ENCODE measurements at places on chromosomes 6 and 20.

DNA sequence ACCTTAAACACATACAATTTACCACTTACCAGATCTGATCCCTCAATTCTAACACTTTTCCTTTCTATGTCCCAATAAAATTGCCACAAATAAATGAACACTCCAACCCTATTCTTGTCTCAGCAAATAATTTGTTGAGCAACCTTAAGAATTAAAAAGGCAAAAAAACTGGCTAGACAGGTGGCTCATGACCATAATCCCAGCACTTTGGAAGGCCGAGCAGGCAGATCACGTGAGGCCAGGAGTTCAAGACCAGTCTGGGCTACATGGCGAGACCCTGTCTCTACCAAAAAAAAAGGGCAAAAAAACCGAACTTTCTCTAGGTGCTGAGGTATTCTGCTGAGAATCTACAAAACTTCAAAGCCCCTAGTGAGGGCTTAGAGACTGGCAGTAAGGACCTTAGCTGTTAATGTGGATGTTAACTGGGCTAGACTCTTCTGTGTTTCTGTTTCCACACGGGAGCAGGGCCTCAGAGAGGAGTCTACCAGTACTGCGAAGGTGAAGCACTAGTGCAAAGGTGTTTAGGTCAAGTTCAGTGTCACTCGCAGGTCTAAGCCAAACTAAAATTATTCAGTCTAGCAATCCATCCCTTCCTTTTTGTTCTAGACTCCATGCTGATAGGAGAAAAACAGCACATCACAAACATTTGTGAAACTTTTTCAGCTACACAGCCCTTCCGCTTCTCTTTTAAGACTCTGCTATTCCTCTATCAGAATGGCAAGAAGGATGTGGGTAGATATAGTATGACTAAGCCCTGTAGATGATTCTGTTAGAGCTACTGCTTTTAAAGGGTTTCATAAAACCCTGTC, 2.6 kb downstream of the FASTKD5 start:
- DNase-seq = peak; percentile 14

DNA sequence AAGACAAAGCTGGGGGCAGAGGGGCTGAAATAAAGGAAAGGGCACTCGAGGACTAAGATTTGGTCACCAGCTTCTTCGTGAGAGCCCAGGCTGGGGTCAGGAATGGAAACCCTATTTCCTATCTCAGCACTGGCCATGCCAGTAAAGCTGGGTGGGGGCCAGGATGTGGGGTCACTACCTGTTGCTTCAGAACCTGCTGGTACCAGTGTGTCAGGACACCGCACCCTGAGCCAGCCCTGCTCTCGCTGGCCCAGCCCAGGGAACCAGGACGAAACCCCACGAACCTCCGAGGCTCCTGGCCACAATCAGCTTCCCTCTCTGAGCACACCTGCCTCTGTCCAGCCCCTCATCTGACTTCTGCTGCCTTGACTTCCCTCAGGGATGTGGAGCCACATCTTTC, 2.1 kb downstream of the CDSN start:
- no peak for DNase-seq

GRCh38 chr6:97705568-97705967, 422.6 kb upstream of the MMS22L start:
- DNase-seq = no peak

GRCh38 chr20:37464611-37465010, 56.4 kb upstream of the NNAT start:
- DNase-seq = no peak

DNA sequence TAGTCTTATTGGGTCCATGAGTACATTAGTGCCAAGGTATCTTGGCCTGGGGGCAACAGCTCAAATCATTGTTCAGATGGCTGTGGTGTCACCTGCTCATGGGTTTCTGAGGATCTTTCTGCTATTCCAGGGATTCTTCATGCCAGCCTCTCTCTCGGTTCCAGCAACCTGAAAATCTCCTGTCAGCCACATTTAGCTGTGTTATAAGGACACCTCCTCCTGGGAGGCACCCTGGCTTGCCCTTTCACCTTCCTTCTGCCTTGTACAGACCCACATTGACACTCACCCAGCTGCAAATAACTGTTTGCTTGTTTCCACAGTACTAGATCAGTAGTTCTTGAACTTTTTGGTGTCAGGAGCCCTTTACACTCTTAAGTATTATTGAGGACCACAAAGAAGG, 159.9 kb downstream of the GRM4 start:
- no peak for DNase-seq

GRCh38 chr6:37308069-37308815, 45.5 kb upstream of the RNF8 start:
- peak; percentile 78 for DNase-seq

DNA sequence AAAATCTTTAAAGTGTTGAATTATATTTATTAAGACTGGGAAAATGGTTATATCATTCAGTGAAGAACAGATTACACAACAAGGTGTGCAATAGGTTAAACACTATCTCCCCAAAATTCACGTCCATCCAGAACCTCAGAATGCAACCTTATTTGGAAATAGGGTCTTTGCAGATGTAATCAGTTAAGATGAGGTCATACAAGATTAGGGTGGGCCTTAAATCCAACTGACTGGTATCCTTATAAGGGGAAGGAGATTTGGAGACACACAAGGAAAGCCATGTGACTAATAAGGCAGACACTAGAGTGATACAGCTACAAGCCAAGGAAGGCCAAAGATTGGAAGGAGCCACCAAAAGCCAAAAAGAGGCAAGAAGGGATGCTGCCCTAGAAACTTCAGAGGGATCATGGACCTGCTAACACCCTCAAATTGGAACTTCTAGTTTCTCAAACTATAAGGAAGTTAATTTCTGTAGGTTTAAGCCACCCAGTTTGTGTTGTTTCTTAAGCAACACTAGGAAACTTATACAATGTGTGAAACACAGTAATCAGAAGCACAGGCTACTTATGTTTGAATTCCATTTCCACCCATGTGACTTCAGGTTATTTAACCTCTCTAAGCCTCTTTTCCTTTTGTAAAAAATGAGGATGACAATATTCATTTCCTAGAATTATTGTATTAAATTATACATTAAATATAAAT, 16.9 kb downstream of the ILRUN start:
- peak; percentile 58 for DNase-seq

DNA sequence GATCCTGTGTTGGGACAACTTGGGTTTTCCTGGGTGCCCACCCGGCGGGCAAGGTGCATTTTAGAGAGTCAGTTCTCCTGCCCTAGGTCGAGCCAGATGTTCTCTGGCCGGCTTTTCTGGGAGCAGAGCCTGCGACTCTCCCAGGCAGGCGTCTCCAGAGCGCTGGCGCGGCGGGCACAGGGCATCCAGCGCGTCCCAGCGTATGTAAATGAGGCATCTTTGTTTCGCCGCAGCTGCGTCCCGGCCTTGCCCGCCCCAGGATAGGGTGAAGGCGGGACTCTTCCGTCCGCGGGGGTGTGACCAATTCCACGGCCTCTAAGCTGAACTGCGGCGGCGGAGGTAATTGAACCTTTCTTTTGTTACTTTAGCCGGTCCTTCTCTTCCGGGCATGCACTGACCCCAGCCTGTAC, 9.1 kb downstream of the GRIK2 start:
- no peak for DNase-seq

DNA sequence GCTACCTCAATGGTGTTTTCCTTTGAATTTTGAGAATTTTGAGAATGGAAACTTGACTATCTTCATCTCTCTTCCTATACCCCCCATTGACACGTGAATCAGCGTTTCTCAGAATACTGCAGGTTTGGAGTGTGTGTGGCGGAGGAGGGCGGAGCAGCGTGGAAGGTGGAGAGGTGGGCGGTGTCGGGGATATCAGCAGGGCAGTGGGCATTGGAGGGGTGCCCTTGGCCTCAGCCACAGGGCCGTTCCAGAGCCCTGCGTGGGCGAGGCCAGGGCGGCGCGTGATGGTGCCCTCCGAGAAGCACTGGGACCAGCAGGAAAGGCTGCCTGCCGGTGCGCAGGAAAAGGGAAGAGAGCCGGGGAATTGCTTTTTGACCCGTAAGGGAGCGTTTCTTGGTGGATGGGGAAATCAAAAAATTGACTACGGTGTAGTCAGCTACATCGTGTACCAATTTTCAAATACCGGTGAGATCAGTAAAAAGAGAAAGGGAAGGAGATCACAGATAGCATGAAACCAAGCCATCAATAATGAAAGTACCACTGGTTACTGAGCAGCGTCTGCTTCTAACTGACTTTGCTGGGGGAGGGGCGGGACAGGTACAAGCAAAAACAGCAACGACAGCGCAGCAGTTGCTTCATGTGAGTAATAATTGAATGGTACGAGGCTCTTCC, 82.7 kb upstream of the DUSP22 start:
- DNase-seq = no peak

DNA sequence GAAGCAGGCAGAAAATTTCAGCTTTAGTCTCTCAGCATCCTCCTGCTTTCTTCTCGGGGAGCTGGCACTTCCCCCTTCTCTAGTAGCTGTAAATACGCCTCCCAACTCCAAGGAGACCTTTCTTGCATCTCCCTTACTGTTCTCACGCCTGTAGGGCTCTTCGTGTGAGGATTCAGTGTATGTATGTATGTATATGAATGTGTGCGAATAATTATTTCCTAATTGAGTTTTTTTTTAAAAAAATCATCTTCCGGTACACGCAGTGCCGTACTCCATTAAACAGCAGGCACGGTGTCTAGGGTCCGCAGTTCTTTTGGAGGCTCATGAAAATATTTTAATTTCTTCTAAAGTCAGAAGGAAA, 85.4 kb downstream of the HFE start:
- DNase-seq = peak; percentile 54

GRCh38 chr6:40479706-40480105, 107.5 kb downstream of the LRFN2 start:
- no peak for DNase-seq

DNA sequence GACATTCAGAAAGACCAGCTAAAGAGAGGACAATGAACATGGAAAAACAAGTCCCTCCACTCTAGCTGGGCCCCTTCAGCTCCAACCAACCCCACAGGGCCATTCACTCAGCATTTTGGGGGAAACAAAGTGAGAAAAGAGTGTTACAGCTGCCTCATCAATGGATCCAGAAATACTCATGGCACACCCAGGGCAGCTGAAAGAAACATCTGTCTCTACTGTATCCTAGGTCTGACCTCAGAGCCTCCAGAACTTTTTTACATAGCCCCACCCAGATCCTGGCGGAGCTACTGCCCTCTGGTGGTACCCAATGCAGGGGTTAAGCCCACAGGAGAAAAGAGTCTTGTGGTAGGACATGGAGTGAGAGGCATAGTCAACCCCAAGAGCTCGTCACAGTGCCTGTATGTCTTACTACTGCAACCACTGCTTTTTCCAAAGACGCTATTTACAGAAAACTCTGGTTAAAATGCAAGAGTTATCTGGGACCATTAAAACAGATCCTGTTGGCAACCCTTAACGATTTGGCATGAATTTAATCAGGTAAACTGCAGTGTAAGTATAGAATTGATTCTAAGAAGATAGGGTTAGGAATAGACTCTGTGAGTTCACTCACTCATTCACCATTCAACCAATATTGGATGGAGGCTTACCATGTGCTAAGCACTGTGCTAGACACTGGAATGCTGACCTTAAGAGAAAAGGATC, 37.4 kb upstream of the FAM83C start:
- no peak for DNase-seq

DNA sequence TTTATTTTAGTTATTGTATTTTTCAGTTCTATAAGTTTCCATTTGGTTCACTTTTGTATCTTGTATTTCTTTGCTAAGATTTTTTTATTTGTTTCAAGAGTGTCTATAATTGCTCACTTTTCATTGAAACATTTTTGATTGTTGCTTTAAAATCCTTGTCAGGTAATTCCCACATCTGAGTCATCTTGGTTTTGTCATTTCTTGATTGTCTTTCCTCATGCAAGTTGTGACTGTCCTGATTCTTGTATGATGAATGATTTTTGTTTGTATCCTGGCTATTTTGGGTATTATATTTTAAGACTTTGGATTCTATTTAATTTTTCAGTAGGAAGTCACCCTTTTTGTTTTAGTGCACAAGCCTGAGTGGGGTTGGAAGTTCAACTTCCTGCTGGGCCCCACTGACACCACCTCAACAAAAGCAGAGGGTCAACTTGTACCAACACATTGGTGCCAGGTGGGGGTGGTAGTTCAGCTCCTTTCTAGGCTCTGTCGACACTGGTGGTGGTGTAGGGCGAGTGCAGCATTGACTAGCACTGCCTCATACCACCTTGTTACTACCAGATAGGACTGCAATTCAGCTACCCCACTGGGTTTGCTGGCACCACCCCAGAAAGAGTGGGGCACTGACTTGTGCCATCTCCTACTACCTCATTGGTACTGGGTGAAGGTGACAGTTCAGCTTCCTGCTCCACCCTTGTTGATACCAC, 8.8 kb downstream of the RSPH3 start:
- DNase-seq = no peak

DNA sequence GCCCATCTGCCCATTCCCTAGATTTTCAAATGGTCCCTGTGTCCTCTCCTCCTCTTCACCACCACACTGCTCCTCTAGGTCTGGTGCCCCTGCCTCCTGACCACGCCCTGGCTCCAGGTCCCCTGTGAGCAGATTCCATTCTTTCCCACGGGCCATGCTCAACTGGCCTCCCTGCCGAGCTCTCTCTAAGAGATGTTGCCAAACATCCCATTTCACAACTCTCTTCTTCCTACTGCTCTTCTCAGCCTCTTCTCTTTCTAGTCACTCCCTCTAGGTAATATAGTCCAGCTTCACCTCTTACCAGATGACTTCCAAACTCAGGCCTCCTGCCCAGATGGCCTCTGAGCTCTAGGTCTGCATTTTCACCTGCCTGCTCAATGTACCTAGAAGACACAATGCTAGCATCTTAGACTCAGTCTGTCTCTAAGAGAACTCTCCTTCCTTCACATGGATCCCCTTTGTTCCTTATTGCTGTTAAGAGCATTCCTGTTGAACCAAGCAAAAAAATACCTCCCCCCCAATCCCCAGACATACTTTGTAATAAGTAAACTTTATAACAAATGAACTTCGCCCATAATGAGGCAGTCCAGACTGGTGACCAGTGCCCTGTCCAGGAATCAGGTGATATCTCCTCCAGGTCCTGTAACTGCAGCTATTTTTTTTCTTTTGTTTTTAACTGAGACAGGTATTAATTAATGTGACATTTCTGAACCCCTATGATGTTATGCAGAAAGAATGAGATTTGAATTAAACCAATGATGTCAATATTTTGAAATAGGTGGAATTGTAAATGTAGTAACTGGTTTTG, 79.0 kb downstream of the LYRM4 start:
- no peak for DNase-seq

GRCh38 chr20:36507746-36508145, 33.6 kb upstream of the MYL9 start:
- DNase-seq = no peak

- DNase-seq = peak; percentile 82
Observed at GRCh38 chr6:39688494-39688893, 36.7 kb downstream of the KIF6 start.

DNA sequence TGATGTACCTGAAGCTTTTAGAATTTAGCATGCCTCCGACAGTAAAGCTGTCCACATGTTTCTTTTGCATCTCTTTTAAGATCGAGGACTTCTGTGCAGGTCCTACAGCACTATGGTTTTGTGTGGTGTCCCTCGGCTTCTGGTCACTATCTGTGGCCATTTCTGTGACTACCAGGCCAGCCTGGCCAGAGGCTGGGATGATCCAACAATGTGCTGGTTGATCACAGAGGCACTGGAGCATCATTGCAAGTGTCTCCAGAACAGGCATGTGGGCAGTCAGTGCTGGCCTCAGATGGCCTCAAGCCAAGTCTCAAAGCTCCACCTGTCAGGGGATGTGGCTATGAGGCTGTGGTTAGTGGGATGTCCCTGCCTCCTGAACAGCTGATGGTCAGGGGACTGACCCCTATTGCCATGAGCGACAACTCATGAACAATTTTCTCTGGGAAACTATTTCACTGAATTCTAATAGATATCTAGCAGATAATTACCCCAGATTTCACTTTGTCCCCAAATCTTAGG, 136.6 kb downstream of the SYNDIG1 start:
- DNase-seq = no peak

Measured in fibroblast of lung (primary cell).